Calu3 (cell line): ENCODE measurements at places on chromosomes 2 and 18. TPM values are rescaled to one million over a fixed set of nuclear protein-coding genes. Genes with fewer than 3 reads are reported as not detected.
A peak's percentile ranks its signal among the peaks of the same experiment; 100 is the strongest.

ALPG gene
- not detected in 2 replicates for total RNA-seq

DNA sequence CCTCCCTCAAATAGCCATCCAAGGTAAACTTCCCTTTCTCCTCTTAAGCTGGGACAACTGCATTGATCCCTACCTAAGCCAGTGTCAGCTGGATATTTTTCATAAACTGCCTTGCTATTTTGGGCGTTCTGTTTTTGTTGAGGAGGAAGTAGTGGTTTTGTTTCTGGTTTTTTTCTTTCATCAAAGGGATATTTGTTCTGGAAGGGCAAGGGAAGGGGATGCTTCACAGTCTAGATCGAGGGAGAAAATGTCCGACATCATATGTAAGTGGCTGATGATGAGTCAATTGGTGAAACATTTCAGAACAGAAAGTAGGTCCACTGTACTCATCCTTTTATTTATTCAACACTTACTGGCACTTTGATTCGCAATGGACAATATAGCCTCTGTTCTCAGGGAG is 31.0 kb downstream of the TANC1 start:
- peaks cover 26% of the 10 kb centered on the region for H3K4me1 ChIP-seq
- H3K36me3 ChIP-seq = peaks cover 4% of the 10 kb centered on the region
- no peak overlapping the region for H3K27ac ChIP-seq
- H3K4me3 ChIP-seq = no peak overlapping the region

- H3K4me1 ChIP-seq = no peaks in the 10 kb centered on the region
- no peaks in the 10 kb centered on the region for H3K27me3 ChIP-seq
- H3K36me3 ChIP-seq = no peaks in the 10 kb centered on the region
- no peak for DNase-seq
- H3K27ac ChIP-seq = no peak overlapping the region
- no peak overlapping the region for H3K4me3 ChIP-seq
These were observed 313.2 kb downstream of the PIK3C3 start for GRCh38 chr18:42268186-42268725.

DNA sequence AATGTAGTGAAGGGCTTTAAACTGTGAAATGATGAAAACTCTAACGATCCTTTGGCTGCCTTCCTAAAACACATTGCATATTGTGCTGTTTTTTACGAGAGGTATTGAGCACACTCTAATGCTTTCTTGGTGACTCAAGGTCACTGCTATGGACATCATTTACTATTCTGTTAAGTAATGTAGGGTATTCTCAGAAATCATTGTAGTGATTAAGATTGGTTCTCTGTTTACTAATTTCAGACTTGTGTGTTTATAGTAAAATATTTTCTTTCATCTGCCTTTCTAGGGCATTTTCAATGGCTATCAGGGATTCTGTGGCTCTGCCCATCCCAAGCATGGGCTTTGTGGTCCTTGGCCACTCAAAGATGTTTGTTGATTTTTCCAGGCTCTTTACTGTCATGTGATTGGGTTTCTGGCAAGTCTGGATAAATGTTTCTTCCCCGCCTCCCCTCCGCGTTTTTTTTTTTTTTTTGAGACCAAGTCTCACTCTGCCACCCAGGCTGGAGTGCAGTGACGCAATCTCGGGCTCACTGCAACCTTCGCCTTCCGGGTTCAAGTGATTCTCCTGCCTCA is 29.3 kb downstream of the UBE2F start:
- H3K27me3 ChIP-seq = no peaks in the 10 kb centered on the region
- DNase-seq = no peak
- H3K36me3 ChIP-seq = peaks cover 11% of the 10 kb centered on the region
- no peak overlapping the region for H3K27ac ChIP-seq
- no peak overlapping the region for H3K4me3 ChIP-seq

DNA sequence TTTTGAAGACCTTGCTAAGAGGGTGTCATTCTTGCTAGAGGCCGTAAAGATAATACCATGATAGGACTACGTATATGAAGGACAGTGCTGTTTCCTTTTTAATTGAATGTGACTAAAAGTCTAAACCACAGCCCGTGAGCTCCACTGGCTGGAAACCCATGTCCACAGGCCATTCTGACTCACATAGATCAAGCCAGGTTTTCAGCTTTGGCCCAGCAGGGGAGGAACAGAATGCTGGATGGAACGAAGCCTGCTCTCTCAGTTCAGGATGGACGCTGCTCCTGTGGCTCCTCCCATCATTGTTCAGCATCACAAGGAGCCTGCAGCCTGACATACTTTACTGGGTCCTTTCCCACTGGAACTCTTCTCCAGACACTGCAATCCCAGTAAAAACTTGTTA is 47.6 kb downstream of the ALPK2 start:
- no peak overlapping the region for H3K27ac ChIP-seq
- peaks cover 15% of the 10 kb centered on the region for H3K4me1 ChIP-seq
- no peaks in the 10 kb centered on the region for H3K27me3 ChIP-seq
- no peak overlapping the region for H3K4me3 ChIP-seq
- no peaks in the 10 kb centered on the region for H3K36me3 ChIP-seq
- DNase-seq = no peak

- DNase-seq = peak; percentile 41
- no peak overlapping the region for H3K4me3 ChIP-seq
- H3K27ac ChIP-seq = peak overlapping the region; percentile 77
- H3K36me3 ChIP-seq = no peaks in the 10 kb centered on the region
These were observed 338.4 kb upstream of the SLC39A10 start for GRCh38 chr2:195318440-195319111.

DNA sequence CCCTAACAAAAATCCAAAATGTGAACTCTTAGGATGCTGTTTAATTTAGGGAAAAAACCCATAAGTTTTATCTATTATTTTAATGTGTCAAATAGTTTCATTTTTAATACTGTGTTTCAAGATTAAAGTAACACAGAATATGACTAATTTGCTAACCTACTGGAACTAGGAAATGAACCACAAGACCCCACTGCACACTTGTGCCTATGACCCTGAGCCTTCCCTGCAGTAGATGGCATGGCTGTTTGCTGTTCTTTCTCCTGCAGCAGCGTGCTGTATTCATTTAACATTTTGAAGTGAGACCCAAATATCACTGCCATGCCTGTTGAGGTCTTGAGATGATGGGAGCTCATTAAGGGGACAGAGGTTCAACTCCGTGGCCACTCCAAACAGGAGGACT is 565.2 kb upstream of the NRP2 start:
- H3K4me3 ChIP-seq = no peak overlapping the region
- no peaks in the 10 kb centered on the region for H3K4me1 ChIP-seq
- H3K27me3 ChIP-seq = no peaks in the 10 kb centered on the region
- no peaks in the 10 kb centered on the region for H3K36me3 ChIP-seq
- H3K27ac ChIP-seq = no peak overlapping the region
- no peak for DNase-seq

GRCh38 chr2:216584112-216584511 is 49.1 kb upstream of the IGFBP2 start:
- peaks cover 62% of the 10 kb centered on the region for H3K27me3 ChIP-seq
- no peak for DNase-seq
- H3K36me3 ChIP-seq = no peaks in the 10 kb centered on the region
- no peak overlapping the region for H3K27ac ChIP-seq
- no peak overlapping the region for H3K4me3 ChIP-seq
- no peaks in the 10 kb centered on the region for H3K4me1 ChIP-seq

- no peaks in the 10 kb centered on the region for H3K4me1 ChIP-seq
- peaks cover 22% of the 10 kb centered on the region for H3K36me3 ChIP-seq
- no peak for DNase-seq
- no peaks in the 10 kb centered on the region for H3K27me3 ChIP-seq
These were observed 61.2 kb upstream of the POMC start for GRCh38 chr2:25229279-25230197.

DNA sequence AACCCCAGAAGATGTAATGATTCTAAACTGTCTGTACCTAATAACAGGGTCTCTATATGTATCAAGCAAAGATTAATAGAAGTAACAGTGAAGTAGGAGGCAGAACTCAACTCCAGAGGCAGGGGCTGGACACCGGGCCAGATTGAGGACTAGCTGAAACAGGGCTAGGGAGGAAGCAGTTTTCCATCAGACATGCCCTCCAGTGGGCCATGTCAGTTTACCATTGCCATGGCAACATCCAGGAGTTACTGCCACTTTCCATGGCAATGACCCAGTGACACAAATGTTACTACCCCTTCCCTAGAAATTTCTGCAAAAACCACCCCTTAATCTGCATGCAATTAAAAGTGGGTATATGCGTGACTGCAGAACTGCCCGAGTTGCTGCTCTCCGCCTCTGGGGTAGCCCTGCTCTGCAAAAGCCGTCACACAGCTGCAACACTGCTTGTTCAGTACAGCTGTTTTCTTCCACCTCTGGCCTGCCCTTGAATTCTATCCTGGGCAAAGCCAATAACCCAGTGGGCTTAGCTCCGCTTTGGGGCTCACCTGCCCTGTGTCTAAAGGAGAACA is 58.7 kb downstream of the TMEM18 start:
- H3K4me3 ChIP-seq = no peak overlapping the region
- H3K27ac ChIP-seq = no peak overlapping the region
- no peaks in the 10 kb centered on the region for H3K4me1 ChIP-seq
- H3K27me3 ChIP-seq = no peaks in the 10 kb centered on the region
- no peaks in the 10 kb centered on the region for H3K36me3 ChIP-seq
